Muscle of leg (tissue), 16 donors: ENCODE measurements at places on chromosomes 5 and 9. TPM values are rescaled to one million over a fixed set of nuclear protein-coding genes. Genes with fewer than 3 reads are reported as not detected.
A peak's percentile ranks its signal among the peaks of the same experiment; 100 is the strongest.

Gene CATSPER3
- 0.48 TPM for polyA plus RNA-seq

Gene MCTP1
- polyA plus RNA-seq = 7.0 TPM

Gene EDIL3
- polyA plus RNA-seq = 11.6 TPM

- DNase-seq = peak; percentile 92
- no peaks in the 10 kb centered on the region for H3K27me3 ChIP-seq
- H3K4me3 ChIP-seq = no peak overlapping the region
These were observed 45.9 kb upstream of the PJA2 start for GRCh38 chr5:109455598-109456096.

DNA sequence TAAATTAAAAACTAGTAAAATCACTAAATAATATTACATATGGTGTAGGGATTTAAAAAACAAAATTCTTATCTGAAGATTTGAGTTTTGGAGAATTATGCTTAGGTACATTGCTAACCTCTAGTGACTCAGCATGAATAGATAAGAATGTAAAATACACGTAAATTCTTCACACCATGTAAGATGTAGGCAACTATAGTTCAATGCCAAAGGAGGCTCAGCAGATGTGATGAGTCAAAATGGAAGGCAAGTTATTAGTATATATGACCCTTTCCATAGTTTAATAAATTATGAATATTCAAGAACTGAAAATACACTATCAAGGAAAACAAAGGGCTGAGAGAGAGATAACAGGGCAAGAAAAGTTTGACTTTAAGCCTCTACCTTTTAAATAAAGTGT, 79.0 kb downstream of the MRPS30 start:
- H3K36me3 ChIP-seq = no peaks in the 10 kb centered on the region
- no peaks in the 10 kb centered on the region for H3K27me3 ChIP-seq
- H3K4me3 ChIP-seq = no peak overlapping the region
- H3K4me1 ChIP-seq = no peaks in the 10 kb centered on the region

DNA sequence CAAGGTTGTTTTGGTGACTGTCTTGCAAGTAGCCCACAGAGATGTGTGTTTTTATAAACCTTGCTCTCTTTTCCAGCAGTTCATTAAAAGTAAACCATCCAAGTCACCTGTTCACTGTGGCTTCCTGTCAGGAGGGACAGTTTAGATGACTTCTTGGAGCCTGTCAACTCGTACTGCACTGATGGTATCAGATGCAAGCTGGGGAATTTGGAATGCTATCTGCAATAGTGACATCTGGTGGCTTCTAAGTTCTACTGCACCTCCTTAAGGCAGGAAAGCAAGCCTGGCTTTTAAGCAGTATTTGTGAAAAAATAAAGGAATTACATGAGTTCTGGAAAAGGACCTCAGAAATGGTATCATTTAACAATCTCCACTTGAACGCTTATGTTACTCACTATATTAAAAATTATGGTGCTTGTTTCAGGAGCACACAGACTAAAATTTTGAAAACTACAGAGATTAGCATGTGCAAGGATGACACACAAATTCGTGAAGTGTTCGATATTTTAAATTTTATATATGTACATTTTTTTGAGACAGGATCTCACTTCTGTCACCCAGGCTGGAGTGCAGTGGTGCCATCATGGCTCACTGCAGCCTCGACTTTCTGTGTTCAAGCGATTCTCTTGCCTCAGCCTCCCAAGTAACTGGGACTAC, 164.0 kb downstream of the TTC39B start:
- no peaks in the 10 kb centered on the region for H3K27me3 ChIP-seq
- no peak overlapping the region for H3K27ac ChIP-seq

DNA sequence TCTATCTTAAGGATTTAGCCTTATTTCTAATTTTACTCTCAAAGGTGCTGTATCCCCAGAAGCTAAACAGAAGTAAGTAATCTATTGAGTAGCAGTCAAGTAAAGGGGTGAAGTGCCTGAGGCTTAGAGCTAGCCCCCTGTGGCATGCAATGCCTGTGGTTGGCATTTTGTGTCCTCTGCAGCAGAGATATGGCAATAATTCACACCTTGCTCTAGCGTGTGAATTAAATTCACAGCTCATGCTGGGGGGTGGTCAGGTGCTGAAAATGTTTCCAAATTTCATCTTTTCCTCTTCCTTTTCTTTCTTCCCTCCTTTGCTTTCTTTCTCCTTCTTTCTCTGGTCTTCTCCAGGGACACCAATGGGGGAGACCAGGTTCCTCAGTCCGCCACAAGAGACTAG, 262.1 kb downstream of the GABRB2 start:
- no peak for DNase-seq
- no peaks in the 10 kb centered on the region for H3K36me3 ChIP-seq
- H3K27ac ChIP-seq = no peak overlapping the region
- H3K4me3 ChIP-seq = no peak overlapping the region
- no peaks in the 10 kb centered on the region for H3K27me3 ChIP-seq

DNA sequence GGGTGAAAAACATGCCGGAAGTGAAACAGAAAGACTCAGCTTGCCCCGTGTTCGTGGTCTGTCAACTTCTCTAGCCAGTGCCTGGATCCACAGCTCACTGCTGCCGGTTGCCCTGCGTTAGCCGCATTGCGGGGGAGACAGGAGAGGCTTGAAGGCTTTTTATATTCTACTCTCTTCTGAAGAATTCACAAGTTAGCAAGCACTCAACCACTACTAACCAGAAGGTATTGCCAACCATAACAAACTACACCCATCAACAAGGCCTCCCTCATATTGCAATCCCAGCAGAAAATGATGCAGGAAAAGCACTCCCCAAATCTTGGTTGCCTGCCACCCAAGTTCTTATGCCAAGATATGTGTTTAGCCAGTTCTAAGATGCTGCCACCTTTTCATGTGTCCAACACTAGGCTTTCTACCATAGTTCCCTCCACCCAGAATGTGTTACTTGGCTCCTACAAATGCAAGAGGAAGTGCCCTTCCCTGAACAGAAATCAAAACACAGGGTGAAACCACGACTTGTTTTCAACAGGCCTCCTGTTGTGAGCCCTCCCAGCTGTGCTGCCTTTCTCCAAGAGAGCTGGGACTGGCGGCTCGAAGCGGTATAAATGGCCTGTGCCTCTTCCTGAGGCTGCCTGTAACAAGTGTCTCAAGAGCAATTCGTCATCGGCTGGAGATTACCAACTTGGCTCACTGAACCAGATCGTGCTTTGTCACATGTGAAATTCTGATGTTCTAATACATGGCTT, 129.0 kb downstream of the SNX18 start:
- no peak overlapping the region for H3K4me3 ChIP-seq
- H3K36me3 ChIP-seq = no peaks in the 10 kb centered on the region
- peaks cover 20% of the 10 kb centered on the region for H3K4me1 ChIP-seq
- DNase-seq = peak; percentile 82

- H3K27ac ChIP-seq = no peak overlapping the region
- no peak for DNase-seq
- no peak overlapping the region for H3K4me3 ChIP-seq
- H3K27me3 ChIP-seq = no peaks in the 10 kb centered on the region
- no peaks in the 10 kb centered on the region for H3K4me1 ChIP-seq
These were observed 2052.0 kb upstream of the C9orf72 start for GRCh38 chr9:29625292-29625731.

- H3K4me3 ChIP-seq = no peak overlapping the region
- H3K27ac ChIP-seq = peak overlapping the region; percentile 20
- H3K4me1 ChIP-seq = peaks cover 9% of the 10 kb centered on the region
These were observed 63.0 kb downstream of the GDNF start for GRCh38 chr5:37776826-37777225.

DNA sequence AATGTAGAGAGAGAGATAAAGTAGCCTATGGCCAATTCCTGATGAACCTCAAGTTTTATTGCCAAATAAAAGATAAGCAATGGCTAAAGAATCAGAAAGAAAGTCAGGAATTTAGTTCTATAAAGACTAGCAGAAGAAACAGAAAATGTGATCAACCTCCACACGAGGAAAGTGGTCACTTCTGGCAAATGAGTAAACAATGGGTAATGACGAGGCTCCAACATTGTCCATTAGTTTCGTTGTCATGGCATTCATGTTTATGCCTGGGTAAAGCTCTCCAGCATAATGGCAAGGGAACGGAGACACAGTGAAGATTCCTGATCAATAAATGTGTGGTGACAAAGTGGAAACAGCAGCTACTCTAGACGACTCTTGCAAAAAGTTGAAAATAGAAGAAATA, 341.8 kb upstream of the CTNND2 start:
- no peak overlapping the region for H3K4me3 ChIP-seq
- no peaks in the 10 kb centered on the region for H3K4me1 ChIP-seq
- no peaks in the 10 kb centered on the region for H3K27me3 ChIP-seq
- DNase-seq = no peak
- no peaks in the 10 kb centered on the region for H3K36me3 ChIP-seq

- H3K27ac ChIP-seq = no peak overlapping the region
- H3K4me3 ChIP-seq = no peak overlapping the region
- peaks cover 8% of the 10 kb centered on the region for H3K4me1 ChIP-seq
- H3K36me3 ChIP-seq = no peaks in the 10 kb centered on the region
These were observed 179.3 kb upstream of the MVB12B start for GRCh38 chr9:126147186-126147935.

GRCh38 chr9:5453673-5454072, 3.3 kb downstream of the CD274 start:
- H3K4me1 ChIP-seq = peaks cover 6% of the 10 kb centered on the region
- no peaks in the 10 kb centered on the region for H3K36me3 ChIP-seq
- no peak overlapping the region for H3K27ac ChIP-seq
- H3K27me3 ChIP-seq = no peaks in the 10 kb centered on the region
- H3K4me3 ChIP-seq = no peak overlapping the region
